Central memory CD8-positive, alpha-beta T cell (primary cell): ENCODE measurements at places on chromosomes 4 and X.

- no peak for DNase-seq
Observed at GRCh38 chr4:169566021-169566818, 46.2 kb downstream of the NEK1 start.

DNA sequence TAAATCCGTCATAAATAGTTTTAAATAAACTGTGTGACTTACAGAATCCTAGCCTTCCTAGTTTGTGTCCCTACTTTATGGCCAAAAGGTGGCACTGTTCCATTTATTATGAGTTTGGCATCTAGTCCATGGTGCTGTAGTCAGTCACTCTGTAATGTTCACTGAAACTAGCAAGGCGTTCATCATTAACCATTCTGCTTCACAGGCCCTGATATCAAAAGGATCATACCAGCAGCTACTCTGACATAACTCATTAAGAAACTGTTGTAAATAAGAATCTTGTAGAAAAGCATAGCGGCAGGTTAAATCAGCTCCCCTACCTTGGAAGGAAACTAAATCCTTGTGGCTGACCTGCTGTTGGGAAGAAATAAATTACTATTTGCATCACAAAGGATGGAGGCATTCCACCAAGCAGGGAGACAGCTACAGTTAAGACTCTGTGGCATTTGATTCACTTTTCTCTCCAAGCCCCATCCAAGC lies 919.6 kb upstream of the DIAPH2 start:
- DNase-seq, result no peak

DNA sequence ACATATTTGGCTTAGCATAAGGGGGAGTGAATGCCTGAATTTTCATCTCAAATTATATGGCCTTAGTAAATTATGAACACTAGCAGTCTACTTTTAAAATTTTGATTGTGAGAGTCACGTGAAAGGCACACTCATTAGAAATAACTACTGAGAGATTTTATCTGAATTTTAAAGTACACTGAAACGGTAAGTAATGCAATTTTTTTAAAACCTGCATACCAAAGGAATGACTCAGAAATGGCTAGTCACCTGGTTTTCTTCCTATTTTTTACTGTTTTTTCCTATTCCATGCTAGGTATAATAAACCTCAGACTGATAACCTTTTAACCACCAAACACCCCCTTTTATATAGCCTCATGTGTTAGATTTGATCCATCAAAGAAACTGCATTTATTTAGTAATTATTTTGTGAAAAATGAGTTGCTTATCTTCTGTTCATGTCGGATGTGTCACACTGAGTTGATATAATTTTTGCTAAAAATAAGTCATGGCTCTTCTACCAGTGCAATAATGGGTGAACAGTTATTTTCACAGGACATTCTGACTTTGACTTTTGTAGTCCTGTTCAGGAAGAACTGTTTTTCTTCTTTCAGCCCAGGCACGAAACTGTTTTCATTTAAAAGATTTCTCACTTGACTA lies 40.4 kb downstream of the CPEB2 start:
- DNase-seq, result no peak

DNA sequence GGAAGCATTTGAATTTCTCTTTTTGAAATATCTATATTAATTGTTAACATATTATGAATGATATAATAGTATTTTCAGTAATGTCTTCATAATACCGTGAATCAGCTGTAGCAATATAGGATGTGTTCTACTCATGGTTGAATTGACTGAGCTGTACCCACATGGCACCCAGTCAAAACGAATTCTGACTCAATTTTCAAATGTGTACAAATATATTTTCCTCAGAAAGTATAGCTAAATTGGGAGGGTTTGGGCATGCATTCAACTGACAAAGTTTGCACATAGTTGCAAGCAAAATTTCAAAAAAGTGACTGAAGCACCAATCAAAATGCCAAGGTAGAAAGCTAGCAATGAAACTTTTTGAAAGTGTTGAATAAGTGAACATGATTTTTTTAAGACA lies 188.9 kb downstream of the NAF1 start:
- DNase-seq, result no peak

- DNase-seq, result no peak
Observed at GRCh38 chr4:8079031-8079885, 79.4 kb downstream of the ABLIM2 start.

GRCh38 chr4:79865201-79865597 lies 207.8 kb downstream of the ANTXR2 start:
- no peak for DNase-seq

- DNase-seq, result no peak
Observed at GRCh38 chr4:25913056-25913850, 767 bp upstream of the SMIM20 start.

DNA sequence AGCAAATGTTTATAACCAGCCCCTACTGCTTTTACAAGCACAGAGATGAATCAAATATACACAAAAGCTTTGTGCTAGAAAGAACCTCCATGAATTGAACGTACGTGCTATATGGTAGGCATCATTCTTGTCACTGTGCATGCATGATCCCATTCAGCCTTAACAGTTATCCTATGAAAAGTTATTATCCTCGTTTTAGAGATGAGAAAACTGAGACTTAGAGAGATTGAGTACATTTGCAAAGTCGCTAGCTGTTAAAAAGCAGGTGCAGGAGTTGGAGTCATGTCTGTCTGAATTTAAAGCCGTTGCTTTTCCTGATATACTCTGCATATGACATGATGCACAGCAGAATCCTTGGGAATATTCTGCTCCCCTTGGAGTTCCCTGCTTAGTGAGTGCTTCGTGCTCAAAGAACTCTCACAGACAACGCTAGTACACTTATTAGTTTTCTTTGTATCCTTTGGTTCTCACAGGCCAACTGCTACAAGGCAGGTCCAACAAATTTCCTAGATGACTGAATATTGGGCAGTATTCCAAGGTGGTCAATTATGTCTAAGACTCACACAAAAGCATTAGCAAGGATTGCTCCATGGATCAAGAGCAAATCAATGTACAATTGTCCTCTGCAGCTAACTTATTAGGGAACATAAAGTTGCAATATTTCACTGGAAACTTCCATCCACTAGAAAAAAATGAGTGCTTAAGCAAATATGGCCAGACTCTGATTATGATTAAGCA lies 42.8 kb upstream of the TRIM2 start:
- DNase-seq, result no peak

- DNase-seq, result no peak
Observed at GRCh38 chr4:124018383-124019317, 622.1 kb downstream of the SPRY1 start.

- no peak for DNase-seq
Observed at GRCh38 chr4:25446611-25447010, 69.5 kb downstream of the ANAPC4 start.

DNA sequence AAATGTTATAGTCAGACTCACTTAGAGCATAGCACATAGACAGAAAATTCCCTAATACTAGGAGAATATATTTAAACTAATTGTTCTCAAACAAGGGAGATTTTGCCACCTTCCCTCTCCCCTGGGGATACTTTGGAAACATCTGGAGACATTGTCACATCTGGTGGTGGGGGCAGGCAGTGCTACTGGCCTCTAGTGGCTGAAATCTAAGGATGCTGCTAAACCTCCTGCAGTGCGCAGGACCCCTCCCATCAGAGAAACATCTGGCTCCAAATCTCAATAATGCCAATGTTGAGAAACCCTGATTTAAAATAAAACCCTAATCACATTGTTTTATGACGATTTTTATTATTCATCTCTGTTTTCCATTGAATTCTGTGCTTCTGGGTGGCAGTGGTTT lies 244.9 kb downstream of the FRMPD4 start:
- no peak for DNase-seq
